ENCODE measurements at places on chromosomes 5 and 9.

GRCh38 chr5:102815540-102816332 lies 60.6 kb downstream of the PAM start:
- DNase-seq = no peak

GRCh38 chr5:94707359-94707758 lies 88.9 kb downstream of the SLF1 start:
- DNase-seq = no peak

DNA sequence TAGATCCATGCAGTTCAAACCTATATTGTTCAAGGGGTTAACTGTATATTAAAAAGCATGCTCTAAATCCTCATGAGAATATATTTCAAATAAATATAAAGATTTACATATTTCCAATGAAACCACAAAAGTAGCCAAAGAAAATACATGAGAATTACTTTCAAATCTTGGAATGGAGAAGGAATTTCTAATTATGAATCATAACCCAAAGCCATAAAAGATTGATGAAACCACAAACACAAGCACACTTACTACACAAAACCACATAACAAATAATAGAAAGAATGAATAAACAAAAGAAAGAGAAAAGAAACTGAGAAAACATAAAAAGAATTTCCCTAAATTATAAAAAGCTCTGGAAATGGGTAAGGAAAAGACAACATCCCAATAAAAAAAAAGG lies 16.0 kb downstream of the ERP44 start:
- DNase-seq = no peak

- DNase-seq = no peak
Observed at GRCh38 chr9:77451507-77451906, 196.6 kb downstream of the GNA14 start.

All from glomerular endothelial cell (primary cell).